ENCODE measurements at places on chromosomes 2 and 18. TPM values are rescaled to one million over a fixed set of nuclear protein-coding genes. Genes with fewer than 3 reads are reported as not detected.

TRABD2A gene
- 8.9 TPM for total RNA-seq

ST6GAL2 gene
- total RNA-seq: 19.0 TPM

AKAIN1 gene
- total RNA-seq: not detected

CYP20A1 gene
- 9.2 TPM for total RNA-seq

KIAA2012 gene
- total RNA-seq: not detected

LINC00305 gene
- total RNA-seq: not detected

TTN gene
- 0.01 TPM for total RNA-seq

PRPF40A gene
- total RNA-seq: 78.4 TPM

ABHD1 gene
- total RNA-seq: 1.3 TPM

B3GNT7 gene
- total RNA-seq: 2.3 TPM

DYSF gene
- 1.2 TPM for total RNA-seq

ERFE gene
- total RNA-seq: 6.3 TPM

NYAP2 gene
- 0.02 TPM for total RNA-seq

WBP1 gene
- 80.0 TPM for total RNA-seq

FN1 gene
- 158 TPM for total RNA-seq

DCC gene
- total RNA-seq: not detected

LRRC30 gene
- total RNA-seq: not detected

GAL3ST2 gene
- not detected for total RNA-seq

CELF4 gene
- total RNA-seq: not detected

CD28 gene
- total RNA-seq: not detected

CCDC138 gene
- 8.1 TPM for total RNA-seq

EN1 gene
- total RNA-seq: 0.92 TPM

TEX44 gene
- not detected for total RNA-seq

AQP12A gene
- total RNA-seq: not detected

NT5C1B gene
- total RNA-seq: not detected

CAPN14 gene
- 0.05 TPM for total RNA-seq

SLC9A4 gene
- not detected for total RNA-seq

SF3B1 gene
- 158 TPM for total RNA-seq

ARHGEF4 gene
- total RNA-seq: 7.7 TPM

ABCG5 gene
- not detected for total RNA-seq

GKN2 gene
- total RNA-seq: 3.7 TPM

GKN1 gene
- 0.72 TPM for total RNA-seq

SLC4A1AP gene
- total RNA-seq: 36.0 TPM

MYCN gene
- not detected for total RNA-seq

ELOA2 gene
- not detected for total RNA-seq

SLC1A4 gene
- 10.9 TPM for total RNA-seq

ANKRD23 gene
- total RNA-seq: 2.5 TPM

TNFAIP6 gene
- total RNA-seq: 3.0 TPM

ALPI gene
- total RNA-seq: not detected

CCDC148 gene
- total RNA-seq: 0.51 TPM

MOB1A gene
- 81.5 TPM for total RNA-seq
